ENCODE measurements at places on chromosomes 12 and 14.

DNA sequence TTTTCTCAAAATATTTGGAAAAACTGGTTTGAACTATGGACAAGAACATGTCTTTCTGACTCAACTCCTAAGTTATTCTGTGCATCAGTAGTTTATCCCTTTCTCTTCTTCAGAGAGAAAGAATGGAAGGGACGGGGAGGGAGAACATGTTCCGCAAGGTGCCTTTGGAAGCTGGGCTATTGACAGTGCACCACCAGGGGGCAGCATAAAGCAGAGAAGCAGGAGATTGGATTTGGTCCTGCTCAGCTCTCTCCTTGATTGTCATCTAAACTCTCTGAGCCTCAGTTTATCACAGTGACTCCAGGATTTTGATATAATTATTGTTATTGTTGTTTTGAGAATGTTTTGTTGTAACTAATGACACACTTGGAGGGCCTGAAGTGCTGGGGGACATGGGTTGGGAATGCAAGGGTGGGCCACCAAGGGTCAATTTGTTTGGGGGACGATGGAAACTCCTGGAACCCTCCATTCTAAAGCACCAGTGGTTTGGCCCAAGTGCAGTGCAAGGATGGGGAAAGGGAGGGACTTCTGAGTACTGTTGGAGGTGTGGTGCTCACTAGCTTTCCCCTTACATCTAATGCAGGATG lies 45.3 kb upstream of the ANO6 start:
- no peak for DNase-seq

GRCh38 chr12:62886796-62887195 lies 48.2 kb downstream of the PPM1H start:
- DNase-seq = no peak

- no peak for DNase-seq
Observed at GRCh38 chr12:14974633-14975032, 1.8 kb downstream of the PDE6H start.

GRCh38 chr12:16036073-16036472 lies 124.9 kb downstream of the DERA start:
- DNase-seq = no peak

GRCh38 chr12:124517260-124518050 lies 50.0 kb downstream of the NCOR2 start:
- no peak for DNase-seq

GRCh38 chr12:49720214-49720613 lies 13.0 kb upstream of the FMNL3 start:
- DNase-seq = no peak

DNA sequence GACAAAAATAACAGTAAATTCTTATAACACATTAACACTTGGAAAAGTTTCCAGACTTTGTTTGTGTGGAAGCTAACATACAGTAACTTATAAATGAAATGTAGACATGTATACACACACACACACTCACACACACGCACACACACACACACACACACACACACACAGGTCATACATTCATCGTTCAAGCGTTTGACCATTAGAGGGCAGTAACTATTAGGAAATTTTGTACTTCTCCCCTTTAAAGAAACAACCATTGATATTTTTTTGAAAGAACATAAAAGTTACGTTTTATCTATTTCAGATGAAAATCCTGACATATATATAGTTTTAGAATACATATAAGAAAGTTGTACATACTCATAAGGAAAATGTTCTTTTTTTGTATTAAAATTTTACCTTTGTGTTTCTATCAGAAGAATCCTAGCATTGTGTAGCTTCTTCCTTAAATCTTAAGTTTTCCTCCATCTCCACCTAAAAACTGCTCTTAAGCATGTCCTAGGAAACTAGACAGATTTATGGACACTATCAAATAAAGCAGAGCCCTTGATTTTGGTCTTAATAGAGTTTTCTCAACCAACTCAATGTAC lies 29.0 kb downstream of the PTPRQ start:
- DNase-seq = no peak

- DNase-seq = no peak
Observed at GRCh38 chr14:98280436-98280835, 991.6 kb downstream of the BCL11B start.

DNA sequence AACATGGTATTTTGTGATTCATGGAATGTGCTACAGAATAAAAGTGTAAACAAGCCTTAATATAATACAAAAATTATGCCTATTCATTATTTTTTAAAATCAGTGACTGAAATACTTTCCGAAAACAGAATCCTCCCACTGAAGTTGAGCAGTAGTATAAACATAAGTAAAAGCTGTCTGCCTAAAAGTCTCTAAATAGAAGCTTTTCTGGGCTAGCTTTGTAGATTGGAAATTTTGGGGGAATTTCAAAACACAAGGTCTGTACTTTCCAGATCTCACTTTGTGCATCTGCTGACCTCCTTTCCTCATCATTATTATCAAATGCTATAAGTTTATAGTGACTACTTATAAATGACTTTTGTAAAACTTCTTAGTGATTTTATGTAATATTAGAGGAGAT lies 80.4 kb upstream of the TRHDE start:
- no peak for DNase-seq

DNA sequence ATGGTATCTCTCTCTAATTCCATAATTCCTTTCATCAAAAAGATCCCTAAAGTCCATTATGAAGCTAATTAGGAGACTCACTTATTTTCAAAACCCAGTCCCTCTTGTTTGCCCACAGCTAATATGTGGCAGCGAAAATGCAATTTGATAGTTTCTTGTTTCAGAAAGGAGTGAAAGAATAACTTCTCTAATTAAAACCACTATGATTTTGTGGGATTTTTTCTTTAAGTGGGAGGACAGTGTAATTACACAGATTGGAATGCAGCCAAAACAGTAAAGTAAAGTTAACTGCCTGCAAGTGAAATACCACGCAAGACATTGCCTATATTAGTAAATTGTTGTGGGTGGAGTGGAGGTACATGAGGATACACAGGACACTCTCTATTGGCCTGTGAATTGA lies 50.0 kb downstream of the PTPRO start:
- no peak for DNase-seq

DNA sequence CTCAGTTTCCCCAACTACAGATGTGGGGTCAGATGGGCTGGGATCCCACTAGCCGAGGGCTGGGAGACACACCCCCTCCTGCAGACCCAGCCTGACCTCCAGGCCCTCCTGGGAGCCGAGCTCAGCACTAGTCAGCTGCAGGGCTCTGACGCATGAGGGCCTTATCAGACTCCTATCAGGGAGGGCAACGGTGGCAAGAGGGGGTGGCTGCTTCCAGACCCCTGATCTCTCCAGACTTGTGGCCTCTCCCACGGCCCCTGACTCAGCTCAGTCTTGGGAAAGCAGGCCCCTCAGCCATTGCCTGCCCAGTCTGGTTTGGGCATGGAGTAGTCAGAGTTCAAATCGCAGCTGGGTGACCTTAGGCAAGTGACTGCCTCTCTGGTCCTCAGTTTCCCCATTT lies 2.5 kb downstream of the RASAL1 start:
- no peak for DNase-seq

DNA sequence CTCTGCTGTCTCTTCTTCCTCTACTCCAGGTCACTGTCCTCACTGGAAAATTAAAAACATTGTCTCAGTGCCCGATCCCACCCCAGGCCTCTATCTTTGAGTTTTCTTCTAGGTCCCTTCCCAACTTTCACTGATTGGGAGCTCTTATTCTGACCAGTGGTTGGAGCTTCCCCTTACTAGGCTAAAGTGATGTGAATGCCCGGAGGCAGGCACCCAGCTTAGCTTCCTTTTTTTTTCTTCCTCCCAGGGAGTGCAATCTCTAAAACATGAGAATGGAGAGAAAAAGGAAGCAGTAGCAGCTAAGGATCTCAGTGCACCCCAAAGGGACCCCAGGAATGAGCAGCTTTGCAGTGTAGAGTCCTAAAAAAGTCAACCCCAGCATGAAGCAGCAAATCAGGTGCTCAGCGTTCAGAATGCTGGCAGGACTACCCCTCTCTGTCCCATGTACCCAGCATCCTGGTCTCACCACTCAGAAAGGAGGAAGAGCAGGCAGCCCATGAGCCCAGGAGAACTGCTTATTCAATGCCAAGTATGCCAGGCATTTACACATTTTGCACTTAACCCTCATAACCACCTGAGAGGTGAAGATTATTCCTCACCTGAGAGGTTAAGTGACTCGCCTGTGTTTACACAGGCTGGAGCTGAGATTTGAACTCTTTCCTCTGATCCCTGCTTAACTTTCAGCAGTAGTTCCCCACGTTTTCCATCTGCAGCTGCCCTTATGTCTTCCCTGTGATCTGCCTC lies 146.2 kb upstream of the PWP1 start:
- DNase-seq = no peak

DNA sequence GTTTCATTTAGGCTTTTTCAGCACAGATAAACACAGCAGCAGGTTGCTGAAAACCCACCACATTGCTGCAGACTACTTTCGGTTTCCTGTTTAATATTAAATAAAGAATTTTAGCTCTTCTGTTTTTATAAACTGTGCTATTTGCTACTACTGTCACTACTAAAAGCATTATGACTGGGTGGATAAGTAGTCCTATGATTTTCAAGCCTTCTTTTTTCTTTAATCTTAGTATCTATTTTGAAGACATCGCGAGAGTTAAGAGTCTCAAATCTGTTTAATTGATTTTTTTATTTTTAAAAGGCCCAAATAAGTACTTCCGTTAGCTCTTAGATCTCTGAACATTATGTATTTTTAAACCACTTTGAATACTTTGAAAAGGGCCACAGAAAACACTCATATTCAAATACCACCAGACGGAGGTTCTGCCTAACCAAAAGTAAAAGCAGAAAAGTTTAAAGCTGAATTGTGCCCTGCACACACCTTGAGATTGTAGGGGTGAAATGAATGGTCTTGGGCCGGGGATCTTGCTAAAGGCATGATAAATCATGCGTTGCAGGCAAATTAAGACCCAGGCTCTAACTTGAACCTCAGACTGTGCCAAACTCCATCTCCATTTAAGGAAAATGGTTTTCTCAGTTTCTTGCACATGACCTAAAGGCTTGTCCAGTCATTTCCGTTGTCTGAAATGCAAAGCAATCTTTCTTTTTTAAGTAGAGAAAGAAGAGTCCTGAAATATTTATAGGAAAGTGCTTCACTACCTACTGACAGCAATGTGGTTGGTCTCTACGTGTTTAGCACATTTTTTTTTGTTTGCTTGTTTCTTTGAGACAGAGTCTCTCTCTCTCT lies 13.6 kb upstream of the FOXN3 start:
- no peak for DNase-seq

DNA sequence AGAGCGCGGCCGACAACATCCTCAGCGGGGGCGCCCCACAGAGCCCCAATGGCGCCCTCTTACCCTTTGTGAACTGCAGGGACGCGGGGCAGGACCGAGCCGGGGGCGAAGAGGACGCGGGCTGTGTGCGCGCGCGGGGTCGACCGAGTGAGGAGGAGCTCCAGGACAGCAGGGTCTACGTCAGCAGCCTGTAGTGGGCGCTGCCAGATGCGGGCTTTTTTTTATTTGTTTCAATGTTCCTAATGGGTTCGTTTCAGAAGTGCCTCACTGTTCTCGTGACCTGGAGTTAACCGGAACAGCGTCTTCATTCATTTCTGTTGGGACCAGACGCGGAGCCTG lies 103.8 kb upstream of the FKBP4 start:
- DNase-seq = no peak

- no peak for DNase-seq
Observed at GRCh38 chr12:87806310-87806709, 222.9 kb downstream of the C12orf50 start.

DNA sequence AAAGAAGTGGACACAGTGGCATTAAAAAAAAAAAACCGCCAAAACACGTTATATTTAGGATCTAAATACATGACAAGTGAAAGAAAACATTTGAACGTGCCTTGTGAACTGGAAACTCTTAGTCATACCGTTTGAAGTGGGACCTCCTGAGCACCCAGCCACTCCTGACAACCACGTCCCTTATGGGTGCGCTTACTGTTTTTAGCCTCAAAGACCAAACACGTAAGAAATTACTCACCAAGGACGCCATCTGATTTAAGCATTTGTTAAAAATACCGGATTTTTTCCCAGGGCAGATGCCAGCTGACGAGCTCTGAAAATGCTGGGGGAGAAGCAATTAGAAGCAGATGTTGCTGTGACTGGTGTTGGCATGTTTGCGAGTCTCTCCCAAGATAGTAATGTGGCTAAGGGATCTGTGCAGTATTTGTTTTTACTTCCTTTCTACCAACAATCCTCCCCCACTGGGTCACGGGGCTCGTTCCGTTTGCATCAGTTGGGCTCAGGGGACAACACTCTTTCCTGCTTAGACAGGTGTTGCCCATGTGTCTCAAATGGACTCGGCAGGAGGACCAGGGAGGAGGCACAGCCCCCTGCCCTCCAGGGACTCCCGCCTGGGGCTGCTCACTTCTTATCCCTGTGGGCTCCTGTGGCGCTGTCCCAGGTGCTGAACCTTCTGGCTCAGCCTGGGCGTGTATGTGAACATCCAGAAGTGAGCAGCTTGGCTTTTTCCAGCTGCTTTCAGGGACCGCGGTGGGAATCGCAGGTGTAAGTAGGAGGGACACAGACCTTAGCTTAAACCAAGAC lies 101.0 kb downstream of the BEGAIN start:
- DNase-seq = no peak

DNA sequence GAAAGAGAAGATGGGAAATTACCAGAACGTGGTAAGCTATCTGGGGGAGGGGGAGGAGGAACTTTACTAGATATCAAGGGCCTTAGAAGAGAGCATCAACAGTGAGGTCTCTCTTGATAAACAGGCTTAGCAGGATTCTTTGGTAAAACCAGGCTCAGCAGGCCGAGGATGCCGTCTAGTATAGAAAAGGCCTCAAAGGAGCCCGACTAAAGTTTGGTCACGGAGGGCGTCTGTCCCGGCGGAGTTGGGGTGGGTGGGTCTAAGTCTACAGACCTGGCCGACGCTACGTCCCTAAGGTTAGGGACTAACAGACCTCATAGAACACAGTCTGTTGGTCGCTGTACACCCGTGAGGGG lies 538 bp upstream of the TIGAR start:
- no peak for DNase-seq

DNA sequence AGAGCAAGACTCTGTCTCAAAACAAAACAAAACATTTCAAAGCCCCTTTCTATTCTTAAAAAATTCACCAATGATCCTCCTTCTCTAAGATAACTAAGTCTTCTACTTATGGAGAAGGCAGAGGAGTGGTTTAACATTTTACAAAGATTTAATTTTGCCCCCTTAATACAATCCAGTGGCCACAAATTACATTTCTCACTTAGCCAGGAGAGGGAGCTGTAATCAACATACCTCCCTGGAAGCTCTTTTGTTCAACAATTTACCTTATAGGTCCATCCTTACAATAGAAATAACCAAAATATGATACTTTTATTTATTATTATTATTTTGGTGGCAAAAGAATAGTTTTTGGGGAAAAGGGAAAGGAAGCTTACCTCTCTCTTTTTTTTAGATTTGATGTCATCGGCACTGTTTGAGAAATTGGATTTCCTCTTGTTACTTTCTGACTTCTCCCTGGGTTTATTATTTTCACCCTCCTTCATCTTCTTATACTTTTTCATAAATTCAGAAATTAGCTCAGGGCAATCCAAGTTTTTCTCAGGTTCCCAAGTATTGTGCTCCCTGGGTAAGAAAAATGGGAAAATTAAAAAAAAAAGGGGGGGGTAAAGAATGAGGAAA lies 28.1 kb downstream of the CBX5 start:
- DNase-seq = no peak
